Cardiac septum (tissue), 1 donor: ENCODE measurements at places on chromosomes 16 and 17.

DNA sequence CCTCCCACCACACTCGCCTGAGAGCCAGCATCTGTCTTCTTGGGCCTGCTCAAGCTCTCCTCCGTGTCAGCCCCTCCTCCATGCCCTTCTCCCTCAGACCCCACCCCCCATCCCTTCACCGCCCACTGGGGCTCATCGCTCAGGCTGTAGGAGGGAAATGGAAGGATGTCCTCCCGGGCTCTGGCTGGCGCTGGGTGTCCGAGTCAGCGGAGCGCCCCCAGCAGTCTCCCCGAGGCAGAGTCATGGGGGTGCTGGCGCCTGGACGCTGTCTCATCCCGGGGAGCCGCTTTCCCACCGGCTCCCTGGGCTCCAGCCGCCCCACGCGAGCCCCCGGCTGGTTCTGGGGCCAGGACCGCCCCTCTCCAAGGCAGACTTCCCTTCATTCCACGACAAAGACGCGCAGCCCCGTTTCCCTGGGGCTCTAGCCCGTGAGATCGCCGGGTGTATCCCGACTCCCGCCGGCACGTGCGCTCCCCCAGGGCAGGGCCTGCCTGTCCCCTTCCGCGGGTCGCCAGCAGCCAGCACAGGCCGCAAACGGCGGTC is 428 bp upstream of the ANTKMT start:
- no peak for DNase-seq

GRCh38 chr17:65473985-65474384 is 87.5 kb downstream of the AXIN2 start:
- no peak for DNase-seq

DNA sequence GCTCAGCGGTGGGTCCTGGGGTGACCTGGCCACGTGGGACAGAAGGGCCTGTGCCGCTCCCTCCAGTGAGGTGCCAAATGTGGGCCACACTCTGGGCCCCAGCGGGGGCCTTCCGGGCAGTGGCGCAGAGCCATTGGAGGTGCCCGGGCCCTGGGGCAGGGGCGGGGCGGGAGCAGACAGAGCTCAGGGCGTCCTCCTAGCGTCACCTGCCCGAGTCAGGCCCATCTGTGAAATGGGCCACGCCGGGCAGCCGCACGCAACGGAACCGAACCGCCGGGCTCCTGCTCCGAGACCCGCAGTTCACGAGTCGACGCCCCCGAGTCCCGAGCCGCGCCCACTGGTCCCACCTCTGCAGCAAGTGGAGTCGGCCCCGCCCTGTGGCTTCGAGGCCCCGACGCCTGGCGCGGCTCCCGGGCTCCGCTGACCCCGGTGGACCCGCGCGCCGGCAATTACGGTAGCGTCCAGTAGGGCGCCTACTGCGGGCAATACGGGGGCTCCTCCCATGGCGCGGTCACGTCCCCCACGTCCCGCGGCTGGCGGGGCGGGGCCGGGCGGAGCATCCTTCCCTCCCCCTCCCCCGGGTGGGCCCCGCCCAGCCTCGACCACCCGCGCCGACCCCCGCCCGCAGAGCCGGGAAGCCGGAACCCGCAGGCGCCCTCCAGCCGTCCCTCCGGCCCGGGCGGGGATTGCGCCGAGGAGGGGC is 1.9 kb downstream of the SLC16A3 start:
- DNase-seq = peak; percentile 95

DNA sequence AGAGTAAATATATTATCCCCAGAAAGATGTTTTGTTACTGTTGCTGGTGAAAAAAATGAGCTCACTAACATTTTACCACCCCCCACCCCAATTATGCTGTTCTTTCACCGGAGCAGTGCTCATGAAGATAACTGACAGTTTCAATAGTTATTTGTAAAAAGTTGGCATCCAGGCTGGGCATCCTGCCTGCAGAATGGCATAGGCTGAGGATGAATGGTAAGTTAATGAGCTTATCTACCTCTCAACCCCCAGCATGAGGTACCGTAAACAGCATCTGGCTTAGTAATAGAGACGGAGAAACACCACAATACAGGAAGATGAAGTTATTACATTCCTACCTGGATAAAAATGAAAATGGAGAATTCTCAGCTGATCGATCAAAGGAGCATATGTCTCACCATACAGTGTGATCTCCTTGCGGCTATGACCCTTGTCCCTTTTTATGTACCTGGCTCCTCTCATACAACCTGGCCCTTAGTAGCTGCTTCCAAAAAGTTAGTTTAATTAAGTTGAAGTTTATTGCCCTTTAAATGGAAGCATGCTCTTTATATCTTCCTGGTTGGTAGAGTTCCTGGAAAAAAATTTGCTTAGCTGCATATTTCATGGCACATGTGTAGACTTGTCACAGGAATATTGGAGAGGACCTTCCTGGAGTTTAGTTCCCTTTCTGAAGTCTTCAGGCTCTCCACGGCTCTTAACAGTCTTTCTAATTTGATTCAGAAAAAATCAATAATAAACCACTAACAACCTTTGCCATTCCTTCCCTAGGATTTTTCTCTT is 61.2 kb upstream of the MPHOSPH6 start:
- DNase-seq = no peak

DNA sequence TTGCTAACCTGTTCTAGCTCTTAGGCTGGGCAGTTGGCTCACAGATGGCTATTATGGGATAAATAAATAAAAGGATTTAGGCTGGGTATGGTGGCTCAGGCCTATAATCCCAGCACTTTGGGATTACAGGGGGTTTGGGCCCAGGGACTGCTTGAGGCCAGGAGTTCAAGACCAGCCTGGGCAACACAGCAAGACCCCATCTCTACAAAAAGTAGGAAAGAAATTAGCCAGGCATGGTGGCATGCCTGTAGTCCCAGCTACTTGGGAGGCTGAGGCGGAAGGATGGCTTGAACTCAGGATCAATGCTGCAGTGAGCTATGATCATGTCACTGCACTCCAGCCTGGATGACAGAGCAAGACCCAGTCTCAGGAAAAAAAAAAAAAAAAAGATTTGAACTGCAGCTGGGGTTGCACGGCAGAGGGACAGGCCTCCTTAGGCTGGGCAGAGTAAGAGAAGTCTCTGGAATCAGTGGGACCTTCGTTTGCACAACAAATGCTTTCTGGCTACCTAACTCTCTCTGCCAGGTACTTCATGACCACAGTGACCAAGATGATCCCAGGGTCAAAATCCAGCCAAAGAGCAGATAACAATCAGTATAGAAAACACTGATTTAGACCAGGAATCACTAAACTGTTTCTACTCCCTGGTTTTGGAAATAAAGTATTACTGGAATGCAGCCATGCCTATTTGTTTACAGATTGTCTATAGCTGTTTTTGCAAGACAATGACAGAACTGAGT is 6.8 kb downstream of the RUSF1 start:
- DNase-seq = no peak

- DNase-seq = no peak
These were observed 542 bp downstream of the CBX4 start for GRCh38 chr17:79838522-79839274.

DNA sequence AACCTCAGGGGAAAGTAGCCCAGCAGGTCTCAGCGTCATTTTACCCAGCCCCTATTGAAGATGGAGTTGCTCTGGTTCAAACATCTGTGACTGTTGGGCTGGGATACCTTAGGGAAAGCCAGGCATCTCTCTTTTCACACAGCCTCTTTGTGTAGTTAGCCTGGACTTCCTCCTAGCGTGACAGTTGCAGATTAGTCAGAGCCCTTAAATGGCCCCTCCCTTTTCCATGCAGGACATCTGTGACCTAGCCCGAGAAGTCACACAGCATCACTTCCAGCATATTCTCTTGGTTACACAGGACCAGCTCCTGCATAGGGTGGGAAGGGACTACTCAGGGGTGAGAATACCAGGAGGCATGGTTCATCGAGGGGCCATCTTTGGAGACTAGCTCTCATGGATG is 375.0 kb upstream of the RBFOX1 start:
- DNase-seq = no peak

DNA sequence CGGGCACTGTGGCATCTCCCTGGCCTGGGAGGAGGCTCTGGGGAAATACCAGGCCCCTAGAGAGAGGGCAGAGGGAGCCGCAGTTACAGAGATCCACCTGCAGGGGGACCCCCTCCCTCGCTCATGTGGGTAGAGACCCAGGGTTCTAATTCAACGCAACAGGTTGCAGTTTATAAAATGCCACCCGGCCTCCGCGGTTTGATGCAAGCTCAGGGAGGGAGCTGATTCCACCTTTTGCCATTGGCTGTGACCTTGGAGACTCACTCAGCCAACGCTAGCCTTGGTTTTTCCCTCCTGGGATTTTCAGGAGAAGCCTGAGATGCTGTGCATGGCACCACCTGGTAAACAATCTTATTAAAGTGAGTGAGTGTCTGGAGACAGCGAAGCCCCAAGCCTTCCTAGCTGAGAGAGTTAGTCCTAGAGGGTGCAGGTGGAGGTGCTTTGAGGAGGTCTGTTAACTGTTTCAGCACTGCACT is 12.1 kb downstream of the TTLL6 start:
- DNase-seq = peak; percentile 78

GRCh38 chr17:19534562-19535149 is 1.0 kb downstream of the SLC47A1 start:
- DNase-seq = no peak

DNA sequence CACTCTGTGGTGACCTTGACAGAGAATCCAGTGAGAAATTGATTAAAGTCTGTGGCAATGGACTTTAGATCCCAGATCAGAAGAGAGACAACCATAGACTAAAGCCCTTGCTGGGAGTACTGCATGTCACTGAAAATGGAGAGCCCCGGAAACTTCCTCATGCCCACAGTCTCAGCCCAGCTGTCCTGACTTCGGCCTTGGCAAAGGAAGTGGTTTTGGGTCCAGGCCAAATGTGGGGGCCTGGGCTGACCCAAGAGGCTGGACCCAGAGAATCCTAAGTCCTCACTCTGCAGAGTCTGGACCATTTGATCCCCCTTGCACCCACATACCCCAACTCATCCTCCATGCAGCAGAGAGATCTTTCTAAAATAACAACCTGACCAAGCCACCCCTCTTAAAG is 4.7 kb upstream of the BEAN1 start:
- peak; percentile 49 for DNase-seq

DNA sequence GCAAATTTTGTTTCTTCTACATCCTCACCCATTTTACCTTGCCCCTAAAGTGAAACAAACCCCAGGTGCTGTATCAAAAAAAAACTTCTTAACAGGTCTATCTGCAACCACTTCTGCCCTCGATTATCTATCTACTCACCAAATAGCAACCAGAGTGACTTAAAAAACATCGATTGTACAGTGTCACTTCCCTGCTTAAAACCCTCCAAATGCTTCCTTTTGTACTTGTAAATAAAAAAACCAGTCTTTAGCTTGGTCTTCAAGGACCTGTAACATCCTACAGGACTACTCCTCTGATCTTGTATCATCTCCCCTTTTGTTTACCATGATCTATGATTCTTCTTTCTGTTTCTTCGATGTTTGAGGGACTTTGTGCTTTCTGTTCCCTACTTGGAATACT is 82.7 kb upstream of the CORO6 start:
- no peak for DNase-seq

- no peak for DNase-seq
These were observed 177.7 kb downstream of the MYO1D start for GRCh38 chr17:32699247-32699646.

DNA sequence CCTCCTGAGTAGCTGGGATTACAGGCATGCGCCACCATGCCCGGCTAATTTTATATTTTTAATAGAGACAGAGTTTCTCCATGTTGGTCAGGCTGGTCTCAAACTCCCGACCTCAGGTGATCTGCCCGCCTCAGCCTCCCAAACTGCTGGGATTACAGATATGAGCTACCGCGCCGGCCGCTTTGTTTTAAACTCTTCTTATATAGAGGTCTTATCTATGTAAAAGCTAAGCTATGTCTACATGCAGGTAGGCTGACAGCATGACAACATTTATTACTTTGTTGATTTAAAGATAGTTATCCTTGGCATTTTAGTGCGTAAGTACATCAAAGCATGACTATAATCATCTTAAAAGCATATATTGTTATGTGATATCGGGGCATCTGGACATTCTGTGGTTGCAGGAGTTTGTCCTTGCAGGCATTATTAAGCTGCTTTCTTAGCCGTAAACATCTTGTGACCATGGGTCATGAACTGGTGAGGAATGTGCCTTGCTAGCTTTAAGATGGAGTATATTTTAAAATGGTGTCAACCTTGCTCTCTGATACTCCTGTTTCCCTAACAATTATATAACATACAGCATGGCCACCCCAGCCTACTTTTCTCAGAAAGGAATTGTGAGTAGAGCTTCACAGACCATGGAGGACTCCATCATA is 45.8 kb upstream of the TAOK1 start:
- no peak for DNase-seq

- DNase-seq = peak; percentile 96
These were observed at the start of the genes SDF2 and SUPT6H for GRCh38 chr17:28661635-28662526. SDF2 (minus strand) TSS chr17:28661906; CDS start chr17:28661876, 30 bp downstream. SUPT6H (plus strand) TSS chr17:28662205; CDS start chr17:28673402, 11,197 bp downstream.

- DNase-seq = no peak
These were observed 9.0 kb downstream of the SRR start for GRCh38 chr17:2312736-2313135.

DNA sequence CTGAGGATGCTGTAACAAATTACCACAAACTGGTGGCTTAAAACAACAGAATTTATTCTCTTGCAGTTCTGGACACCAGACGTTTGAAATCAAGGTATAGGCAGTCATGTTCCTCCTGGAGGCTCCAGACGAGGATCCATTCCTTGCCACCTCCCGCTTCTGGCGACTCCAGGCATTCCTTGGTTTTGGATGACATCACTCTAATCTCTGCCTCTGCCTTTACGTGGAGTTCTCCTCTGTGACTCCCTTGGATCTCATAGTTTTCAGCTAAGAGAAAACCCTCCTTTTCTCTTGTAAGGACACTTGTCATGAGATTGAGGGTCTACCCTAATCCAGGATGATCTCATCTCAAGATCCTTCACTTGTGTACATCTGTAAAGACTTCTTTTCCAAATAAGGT is 31.4 kb upstream of the HS3ST3B1 start:
- no peak for DNase-seq

- no peak for DNase-seq
These were observed 22.7 kb upstream of the TMEM101 start for GRCh38 chr17:44037471-44037870.

- DNase-seq = no peak
These were observed 29.1 kb downstream of the DUSP14 start for GRCh38 chr17:37518826-37519225.

DNA sequence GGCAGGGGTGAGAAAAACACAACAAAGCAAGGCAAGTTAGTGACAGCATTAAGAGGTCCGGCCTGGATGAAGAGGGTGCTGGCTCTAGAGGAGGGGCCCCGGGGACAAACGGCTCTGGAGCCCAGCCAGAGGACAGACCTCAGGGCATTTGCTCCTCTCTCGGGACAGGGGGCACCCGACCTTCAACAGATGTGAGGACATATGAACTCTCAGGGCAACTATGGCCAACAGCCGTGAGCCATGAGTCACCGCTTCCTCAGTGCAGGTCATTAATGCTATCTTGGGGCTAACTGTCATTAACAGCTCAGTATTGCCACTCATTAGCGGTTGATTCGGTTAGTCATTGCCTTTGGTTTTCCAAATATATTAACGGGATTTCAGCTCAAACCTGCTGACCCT is 9.7 kb upstream of the ARL5C start:
- DNase-seq = no peak
